Hematopoietic multipotent progenitor cell treated with erythropoietin and hydrocortisone succinate and interleukin-3 and kit ligand, for 4 days (in vitro differentiated cells): ENCODE measurements at places on chromosomes 5 and 9.

- DNase-seq: no peak
Observed at GRCh38 chr9:28563291-28563934, 990.1 kb upstream of the C9orf72 start.

DNA sequence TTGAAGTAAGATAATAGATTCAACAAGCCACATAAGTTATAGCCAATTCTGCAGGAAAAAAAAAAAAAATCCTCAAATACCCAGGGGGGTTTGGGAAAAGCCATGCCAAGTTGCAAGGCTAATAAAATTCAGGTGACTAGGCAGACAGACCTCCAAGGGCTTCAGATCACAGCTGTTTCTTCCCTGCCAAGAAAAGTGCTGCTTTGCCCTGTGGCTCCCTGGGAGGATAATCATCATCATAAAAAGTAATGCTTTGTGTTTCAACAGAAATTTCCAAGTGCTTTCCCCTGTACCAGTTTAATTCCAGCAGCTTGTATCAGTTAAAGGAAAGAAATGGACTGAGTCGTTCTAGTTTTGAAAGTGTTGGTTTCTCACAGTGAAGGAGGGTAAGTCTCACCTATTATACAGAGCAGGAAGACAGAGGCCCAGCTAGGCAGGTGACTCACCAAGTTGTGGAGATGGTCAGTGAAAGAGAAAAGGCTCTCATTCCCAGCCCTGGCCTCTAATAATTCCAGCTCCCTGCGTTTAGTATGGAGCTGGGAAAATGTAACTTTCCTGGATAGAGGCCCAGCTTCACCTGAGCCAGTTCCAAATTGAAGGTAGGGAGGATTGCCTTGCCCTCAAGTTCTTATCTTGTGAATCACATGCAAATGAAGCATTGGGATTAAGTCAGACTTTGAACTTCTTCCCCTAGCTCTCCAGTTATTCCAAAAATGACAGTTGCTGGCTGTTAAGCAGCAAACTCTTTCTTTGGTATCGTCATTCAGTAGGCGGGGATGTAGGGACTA is 263.4 kb downstream of the GRIA1 start:
- no peak for DNase-seq

- peak; percentile 94 for DNase-seq
Observed at GRCh38 chr9:121213136-121213806, 11.6 kb upstream of the RAB14 start.

DNA sequence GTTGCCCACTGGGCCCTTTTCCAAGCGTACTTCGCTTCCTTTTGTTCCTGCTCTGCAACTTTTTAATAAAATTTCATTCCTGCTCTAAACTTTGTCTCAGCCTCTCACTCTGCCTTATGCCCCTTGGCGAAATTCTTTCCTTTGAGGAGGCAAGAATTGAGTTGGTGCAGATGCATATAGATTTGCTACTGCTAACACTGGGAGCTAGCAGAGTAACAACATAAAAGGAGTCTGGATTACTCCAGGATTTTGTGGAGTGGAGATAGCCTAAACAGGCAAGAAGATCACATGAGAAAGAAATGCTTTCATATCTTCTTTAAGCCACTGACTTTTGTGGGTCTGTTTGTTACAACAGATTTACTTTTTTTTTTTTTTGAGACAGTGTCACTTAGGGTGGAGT is 12.9 kb upstream of the RFESD start:
- DNase-seq: no peak

- DNase-seq: no peak
Observed at GRCh38 chr5:172815631-172816030, 18.4 kb upstream of the ERGIC1 start.

DNA sequence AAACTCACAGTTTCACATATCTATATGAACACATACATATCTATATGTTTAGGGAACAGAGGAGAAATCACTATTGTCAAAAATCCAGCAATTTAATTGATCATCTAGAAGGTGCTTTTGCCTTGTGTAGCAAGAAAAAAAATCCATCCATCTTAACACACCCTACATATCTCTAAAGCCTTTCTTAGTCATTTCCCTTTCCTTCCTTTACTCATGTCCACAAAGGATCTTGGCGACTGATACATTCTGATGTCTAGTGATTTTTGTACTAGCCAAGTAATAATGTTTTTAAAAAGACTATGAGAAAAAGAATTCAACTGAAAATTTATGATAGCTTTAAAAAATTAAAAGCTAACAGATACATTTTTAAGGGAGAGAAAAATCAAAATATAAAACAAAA is 22.5 kb downstream of the ZDHHC21 start:
- DNase-seq: peak; percentile 21

- DNase-seq: no peak
Observed at GRCh38 chr9:33311953-33312352, 21.6 kb downstream of the NFX1 start.

DNA sequence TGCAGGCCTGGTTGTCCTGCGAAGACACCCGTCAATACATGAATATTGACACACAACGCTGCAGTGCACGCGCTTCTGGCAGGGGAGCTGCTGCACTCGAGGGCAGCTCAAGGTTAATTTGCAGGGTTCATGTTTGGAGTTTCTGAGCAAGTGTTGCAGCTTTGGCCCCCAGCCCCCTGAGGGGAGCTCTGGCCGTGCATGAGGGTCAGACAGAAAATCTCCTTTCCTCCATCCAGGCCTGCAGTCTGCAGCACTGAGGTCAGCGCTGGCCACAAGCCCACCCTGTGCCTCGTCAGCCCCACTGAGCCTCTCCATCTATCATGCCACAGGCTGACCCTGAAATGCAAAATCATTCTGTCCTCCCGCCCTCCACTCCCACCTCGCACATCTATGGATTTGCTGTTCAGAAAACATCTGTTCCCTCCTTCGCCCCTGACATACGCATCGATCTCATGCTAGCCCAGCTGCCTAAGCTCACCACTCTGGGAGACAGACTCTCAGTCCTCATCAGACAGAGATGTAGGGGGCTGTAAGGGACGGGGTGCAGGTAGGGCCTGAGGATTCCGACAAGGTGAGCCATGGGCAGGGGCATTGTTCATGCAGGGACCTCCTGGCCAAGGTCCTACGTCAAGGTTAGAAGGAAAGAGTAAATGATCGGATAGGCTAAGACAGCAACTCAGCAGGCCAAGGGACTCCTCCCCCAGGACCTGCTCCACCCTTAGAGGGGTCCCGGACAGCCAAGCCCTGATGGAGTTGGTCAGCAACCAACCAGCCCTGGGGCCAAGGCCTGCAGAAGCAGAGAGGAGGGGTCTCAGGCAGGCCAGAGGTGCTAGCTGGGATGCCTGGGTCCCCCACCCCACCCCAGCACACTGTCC is 125.1 kb downstream of the KCNIP1 start:
- no peak for DNase-seq

DNA sequence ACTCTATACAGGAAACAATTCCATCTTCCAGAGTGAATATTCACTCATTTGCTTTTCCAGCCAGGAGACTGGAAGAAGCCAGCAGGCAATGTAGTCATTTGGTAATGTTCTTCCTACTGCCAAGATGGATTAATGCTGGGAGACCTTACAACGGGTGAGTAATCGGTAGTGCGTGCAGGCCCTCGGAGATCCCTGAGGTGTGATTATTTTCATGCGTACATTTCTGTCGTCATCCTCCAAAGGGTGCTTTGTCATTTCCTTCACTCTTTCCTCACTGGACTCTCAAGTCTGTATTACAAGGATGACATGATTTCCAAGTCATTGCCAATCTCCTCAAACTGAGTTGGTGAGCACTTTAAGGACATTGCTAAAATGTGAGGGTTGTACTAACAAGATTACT is 263.5 kb downstream of the CWC27 start:
- DNase-seq: no peak

DNA sequence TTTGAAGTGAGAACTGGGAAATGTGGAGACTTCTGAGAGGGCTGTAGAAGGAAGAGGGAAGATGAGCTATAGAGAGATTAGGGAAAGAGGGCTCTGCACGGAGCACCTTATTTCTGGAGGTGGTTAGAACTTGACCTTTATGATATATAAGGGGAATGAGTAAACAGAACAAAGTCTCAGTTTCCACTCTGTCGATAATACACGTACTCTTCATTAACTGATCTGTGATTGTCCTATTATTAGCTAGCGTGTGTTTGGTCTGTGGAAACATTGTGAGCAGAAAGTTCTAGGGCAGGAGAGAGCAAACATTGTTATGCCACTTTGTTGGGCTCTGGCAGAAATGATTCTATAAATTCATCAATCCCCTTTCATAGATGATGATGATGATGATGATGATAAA is 118.5 kb downstream of the UGCG start:
- no peak for DNase-seq

DNA sequence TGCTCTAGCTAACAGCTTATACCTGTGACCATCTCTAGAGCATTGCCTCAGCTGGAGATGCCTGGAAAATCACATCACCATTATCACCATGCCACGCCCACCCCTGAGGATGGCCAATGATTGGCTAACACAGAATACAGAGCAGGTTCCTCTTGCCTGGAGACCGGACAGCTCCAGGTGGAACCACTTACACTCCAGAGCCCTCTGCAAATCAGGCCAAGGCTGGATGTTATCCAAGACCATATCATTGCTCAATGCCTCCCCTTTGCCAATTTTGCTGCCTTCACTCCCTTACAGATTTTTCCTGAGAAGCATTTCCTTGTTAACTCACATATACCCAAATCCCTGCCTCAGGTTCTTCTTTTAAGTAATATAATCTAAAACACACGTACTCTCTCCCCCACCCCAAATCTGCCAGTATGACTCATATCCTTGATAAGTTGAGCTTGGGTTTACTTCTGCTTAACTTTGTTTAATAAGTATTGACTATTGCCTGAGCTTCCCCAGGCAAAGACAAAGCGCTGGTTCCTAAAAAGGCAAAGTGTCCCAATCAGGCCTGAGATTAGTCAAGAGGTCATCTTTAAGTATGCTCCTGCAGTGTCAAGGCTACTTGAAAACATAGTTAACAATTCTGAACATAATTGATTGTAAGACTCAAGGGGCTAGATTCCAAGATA is 309.6 kb downstream of the EPB41L4A start:
- DNase-seq: peak; percentile 3

DNA sequence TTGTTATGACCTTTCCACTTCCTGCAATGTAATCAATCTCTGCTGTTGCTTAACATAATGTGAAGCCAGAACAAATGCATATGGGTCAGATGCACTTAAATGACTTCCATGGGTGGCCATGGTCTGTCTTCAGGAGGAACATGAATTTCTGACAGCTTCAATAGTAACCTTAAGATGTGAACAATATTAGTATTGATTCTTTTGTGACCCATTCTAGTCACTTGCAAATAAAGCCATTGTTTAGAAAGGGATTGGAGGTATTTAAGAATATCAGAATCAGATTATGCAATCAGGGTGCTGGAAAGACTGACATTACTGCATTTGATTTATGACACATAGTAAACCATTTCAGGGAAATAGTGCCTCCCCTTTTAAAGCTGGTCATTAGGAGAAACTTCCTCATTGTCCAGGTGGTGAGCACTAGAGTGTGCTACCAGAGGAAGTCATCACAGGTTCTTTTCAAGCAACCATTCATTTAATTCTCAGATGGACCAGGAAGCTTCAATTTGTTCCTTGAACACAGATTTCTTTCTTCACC is 32.1 kb downstream of the GRIN3A start:
- peak; percentile 25 for DNase-seq

GRCh38 chr9:30244877-30245276 is 2139.6 kb upstream of the ACO1 start:
- no peak for DNase-seq

DNA sequence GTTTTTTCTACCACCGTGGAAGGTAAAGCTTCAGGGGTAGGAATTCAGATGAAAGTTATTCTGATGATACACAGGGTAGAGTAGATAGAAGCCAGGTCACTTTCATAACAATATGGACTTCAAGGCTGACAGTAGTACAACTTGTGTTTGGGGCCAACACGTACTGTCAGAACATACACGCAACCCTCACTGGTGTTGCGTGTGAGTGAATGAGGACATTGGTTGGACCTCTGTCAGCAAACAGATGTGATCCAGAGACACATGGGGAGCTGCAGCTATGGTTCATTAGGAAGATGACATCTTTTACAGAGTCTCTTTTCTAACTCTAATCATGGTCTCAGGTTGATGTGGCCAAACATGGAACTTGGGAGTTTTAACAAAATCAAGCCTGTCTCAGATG is 70.1 kb upstream of the MOCS2 start:
- no peak for DNase-seq

DNA sequence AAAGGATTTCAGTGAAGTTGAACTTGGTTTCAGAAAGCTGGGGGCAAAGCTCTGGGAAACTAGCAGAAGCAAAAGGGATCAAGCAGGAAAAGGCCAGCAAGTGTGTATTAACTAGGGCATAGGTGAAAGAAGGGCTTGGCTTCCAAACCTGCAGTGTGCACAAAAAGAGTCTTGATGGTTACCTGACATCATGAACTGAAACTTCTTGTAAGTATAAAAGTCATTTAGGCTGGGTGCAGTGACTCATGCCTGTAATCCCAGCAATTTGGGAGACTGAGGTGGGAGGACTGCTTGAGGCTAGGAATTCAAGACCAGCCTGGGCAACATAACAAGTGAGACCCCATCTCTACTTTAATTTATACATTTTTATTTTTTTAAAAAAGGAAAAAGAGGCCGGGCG is 216.4 kb downstream of the EPB41L4A start:
- DNase-seq: no peak

DNA sequence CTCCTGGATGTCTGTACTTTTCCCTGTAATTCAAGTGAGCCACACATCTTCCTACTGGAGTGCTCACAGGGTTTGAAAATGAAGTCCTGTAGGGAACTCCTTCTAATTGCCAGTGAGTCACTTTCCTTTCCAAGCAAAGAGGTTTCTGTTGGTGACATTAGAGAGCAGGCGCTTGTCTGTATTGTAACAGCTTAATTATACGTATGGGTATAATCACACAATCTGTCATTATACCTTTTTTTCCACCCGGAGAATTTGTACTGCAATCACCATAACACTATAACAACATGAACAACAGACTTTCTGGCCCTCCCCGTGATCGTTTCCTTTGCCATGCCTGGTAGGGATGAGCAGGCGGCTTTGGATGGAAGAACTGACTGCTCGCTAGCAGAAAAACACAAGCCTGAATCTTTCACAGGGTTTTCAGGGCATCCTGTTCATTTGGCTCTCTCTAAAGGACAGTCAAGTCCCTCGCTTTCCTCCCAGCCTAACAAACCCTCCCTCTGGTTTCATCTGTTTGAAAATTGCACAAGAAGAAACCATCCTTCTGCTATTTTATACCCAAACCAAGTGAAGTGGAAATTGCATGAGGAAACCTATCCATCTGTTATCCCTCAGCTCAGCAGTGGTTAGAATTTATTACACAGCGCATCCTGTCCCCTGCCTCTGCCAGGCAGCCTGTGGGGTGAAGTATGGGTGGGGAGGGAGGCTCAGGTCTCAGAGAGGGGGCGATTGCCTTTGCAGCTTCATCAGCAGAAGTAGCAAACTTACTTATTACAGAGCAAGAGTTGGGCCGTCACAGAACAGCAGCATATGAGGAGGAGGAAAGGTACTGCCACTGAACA is 307.0 kb upstream of the TLE4 start:
- peak; percentile 78 for DNase-seq

GRCh38 chr5:14180437-14180836 is 37.3 kb downstream of the TRIO start:
- no peak for DNase-seq

DNA sequence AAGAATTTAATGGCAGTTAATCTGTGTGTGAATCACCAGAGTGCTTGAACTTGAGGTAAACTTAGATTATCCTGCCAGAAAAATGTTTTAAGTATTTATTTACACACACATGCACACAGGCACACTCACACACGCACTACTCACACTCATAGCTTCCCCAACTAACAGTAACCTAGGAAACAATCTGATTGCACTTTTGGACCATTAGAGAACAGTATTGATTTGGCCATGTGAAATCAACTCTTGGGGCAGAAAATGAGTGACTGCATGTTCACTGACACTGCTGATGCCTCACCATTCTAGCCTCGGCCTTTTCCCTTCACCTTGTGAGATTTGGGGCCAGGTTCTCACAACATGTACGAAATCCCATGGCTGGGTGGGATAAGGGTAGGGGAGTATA is 64.1 kb downstream of the SLC1A3 start:
- no peak for DNase-seq
